ENCODE measurements at places on chromosomes 3 and 15. TPM values are rescaled to one million over a fixed set of nuclear protein-coding genes. Genes with fewer than 3 reads are reported as not detected.

APOD gene
- total RNA-seq: 13.1 TPM

AGBL1 gene
- 0.24 TPM for total RNA-seq

NR2F2 gene
- 35.0 TPM for total RNA-seq

SPATA12 gene
- 0.27 TPM for total RNA-seq

BDH1 gene
- 154 TPM for total RNA-seq

CCDC54 gene
- total RNA-seq: not detected

LSMEM2 gene
- total RNA-seq: not detected

GPR62 gene
- total RNA-seq: not detected

DNA sequence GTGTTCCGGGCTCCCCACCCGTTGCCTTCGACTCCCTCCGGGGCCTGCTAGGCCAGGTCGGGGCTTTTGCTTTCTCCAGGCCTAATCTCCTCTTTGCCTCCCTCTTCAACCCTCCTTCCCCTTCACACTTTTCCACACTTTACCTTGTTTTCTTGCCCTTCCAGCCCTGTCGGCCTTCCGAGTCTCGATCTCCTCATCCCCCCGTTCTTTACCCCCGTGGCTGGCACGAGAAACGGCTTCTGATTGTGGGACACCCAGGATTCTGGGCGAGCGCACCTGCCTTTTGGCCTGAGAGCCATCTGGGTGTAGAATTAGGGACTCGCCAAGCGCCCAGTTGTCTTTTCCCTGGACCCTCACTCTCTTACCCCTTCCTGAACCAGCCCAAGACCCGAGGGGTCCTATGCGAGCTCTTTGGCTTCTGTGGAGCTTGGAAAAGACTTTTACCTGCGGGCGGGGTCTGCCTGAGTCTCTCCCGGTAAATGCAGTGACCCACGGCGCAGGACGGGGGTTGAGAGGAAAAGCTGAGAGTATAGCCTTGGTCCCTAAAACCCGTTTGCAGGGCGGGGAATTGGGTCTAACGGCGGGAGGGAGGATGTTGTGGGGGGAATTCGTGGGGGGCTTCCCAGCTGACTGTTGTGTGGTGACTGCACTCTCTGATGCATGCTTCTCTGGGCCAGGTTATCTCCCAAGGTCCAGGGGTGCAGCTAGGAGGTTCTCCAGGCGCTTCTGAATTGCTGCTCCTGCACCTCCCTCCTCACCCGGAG lies 5.5 kb upstream of the ONECUT1 start:
- DNase-seq: no peak

- no peak for DNase-seq
Measured at GRCh38 chr3:167691366-167691765, 37.6 kb upstream of the WDR49 start.

GRCh38 chr15:73946795-73947370 lies 20.6 kb downstream of the LOXL1 start:
- DNase-seq: no peak

DNA sequence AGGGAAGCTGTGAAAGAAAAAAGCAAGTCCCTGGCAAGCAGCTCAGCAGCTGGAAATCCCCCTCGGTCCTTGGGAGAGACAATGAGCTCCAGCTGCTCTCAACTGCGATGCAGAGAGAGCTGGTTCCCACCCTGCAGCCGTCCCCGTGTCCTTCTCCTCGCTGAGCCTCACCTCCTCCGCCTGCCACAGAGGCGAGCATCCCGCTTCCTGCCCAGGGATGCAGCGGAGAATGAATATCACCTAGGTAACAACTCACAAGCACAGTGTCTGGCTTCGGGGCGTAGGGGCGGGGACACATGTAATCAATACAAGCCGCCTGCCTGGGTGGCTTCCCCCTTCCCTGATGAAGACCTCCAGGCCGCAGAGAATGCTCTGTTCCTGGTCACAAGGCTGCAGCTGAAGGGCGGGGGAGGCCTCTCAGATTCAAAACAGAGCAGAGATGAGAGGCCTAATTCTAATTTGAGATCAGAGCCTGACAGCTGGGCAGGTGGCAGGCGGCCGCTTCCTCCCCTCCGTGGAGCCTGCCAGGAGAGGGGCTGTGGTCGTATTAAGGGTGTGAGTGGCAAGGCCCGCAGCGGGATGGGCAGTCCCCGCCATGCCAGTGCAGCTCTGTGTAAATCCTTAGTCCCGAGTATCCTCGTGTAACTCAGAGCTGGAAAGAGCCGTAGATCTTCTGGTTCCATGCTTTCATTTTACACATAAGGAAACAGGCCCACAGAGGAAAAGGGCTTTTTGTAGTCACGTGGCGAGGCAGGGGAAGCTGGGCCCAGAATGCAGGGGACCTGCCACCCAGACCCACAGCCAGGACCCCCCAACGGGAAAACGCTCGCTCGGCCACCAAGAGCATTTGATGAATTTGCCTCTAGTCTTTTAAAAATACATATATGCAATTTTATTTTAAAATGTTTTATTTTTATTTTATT lies 24.3 kb downstream of the ZDHHC19 start:
- DNase-seq: no peak

DNA sequence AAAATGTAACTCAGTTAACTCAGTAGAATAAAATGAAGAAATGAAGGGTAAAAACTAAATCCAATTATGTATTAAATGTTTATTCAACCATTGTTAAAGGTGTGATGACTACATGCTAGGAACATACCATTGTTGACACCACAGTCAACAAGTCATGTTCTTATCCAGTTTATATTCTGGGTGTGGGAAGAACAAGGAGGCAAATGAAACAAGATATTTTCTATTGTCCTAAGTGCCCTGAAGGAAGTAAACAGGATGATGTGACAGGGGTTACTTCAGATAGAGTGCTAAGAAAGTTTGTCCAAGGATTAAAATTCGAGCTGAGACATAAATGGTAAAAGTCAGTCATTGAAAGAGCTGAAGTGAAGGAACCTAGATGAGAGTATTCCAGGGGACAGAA lies 13.1 kb downstream of the AP3S2 start:
- DNase-seq: no peak

GRCh38 chr15:27598251-27599009 lies 500.7 kb downstream of the OCA2 start:
- DNase-seq: no peak

GRCh38 chr3:94862703-94863102 lies 799.8 kb downstream of the NSUN3 start:
- no peak for DNase-seq

DNA sequence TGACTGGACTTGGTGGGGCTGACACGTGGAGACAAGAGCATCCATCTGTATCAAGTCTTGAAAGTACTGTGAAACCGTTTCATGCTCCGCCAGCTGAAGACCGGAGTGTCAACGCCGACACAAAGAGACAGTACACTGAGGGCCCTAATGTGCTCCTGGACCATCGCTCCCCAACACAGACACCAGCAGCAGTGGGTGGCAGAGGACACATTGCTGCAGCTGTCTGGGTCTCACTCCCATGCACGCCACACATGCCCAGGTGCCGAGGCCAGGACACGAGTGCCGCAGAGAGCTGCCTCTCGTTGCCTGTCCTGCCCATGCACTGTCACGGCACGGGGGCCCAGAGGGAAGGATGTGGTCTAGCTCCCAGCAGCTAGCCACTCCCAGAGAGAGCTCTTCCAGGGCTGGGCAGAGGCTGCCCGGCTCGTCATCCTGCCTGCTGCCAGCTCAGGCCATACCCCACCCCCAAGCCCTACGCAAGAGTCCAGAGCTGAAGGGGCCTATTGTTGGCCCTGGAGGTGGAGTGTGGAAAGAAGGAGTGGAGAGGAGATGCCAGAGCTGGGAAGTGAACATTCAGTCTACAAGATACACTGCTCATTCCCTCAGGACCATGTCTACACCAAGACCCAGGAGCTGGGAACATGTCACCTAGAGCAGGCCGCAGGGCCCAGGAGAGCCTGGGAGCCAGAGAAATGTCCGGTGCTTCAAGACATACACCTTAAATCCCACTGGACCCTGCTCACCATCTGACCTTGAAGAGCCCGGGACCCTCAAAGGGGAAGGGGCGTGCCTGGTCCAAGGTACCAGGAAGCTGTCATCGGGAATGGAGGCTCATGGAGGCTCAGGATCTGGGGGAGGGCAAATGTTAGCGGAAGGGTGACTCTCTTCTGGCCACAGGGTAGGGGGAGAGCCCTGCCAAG lies 7.7 kb downstream of the TNK2 start:
- DNase-seq: no peak

GRCh38 chr15:70892912-70893560 lies 410 bp downstream of the LRRC49 start:
- no peak for DNase-seq

DNA sequence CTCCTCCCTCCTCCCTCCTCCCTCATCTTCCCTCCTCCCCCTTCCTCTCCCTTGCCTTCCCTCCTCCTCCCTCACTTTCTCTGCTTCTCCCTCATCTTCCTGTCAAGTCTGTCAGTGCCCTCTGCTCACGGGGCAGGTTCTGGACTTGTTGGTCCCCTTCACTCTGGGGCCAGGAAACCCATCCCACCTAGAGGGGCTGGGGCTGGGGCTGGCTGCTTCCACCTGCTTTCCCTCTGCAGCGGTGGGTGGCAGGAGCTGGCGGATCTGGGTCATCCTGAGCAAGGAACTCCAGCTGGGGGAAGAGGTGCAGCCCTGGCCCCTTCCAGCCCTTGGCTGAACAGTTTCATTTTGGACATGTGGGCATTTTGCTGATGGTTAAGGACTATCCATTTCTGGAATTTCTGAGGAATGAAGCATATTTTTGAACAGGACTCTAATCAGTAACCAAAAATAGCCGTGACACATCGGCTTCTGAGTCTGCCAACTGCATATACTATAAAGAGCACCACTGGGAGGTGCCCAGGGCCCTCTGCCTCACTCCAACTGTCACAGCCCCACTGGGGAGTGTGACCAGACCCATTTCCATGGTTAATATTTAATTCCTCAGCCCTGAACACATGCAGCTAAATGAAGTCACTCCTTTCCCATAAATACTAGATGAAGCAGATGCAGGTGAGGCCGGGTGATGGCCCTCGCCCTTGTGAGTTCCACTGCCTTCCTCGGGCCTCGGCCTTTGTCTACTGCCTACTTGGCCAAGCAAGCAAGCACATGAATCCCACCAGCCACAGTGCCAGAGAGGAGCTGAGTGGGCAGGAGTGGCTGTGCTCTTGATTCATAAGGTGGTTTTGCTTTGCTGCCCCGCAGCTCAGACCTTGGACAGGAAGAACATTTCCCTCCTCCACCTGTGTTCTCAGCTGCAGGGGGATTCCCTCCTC lies 39.8 kb downstream of the CHDH start:
- DNase-seq: peak; percentile 72

DNA sequence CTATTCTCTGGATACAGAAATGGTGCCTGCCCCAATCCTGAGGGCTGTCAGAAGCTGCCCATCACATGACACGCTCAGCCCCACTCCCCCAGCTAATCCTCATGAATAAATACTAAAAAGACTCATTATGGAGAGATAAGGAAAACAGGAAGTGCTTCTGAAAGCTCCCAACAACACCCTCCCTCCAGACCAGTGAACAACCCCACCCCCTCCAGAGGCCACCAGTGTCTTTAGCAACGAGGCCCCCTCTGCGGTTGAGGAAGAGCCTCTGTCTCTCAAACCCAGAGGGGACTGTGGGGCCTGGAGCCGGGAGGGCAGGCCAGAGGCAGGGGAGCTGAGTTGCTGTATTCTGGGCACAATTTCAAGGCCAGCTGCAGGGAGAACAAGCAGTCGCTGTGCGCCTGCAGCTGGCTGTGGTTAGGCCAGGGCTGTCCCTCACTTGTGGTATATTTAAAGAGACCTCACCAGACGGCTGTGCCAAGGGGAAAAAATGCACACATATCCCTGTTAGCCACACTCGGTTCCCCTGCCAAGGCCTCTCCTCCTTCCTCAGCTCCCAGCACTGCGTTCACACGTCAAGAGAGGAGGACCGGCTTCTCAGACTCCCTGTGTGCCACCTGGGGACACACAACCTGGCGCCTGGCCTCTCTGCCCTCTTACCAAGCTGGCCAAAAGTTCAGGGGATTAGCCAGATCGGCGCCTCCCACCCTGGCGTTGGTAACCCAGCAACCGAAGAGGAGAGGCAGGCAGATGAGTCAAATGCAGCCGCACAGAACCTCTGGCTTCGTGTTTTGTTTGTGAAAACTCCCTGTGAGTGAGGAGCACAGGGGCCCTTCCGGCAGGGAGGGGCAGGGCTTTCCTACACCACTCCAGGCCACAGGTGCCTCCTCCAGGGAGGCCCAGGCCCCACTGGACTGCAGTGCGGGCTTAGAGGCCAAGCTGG lies 101.2 kb upstream of the ETV5 start:
- peak; percentile 29 for DNase-seq

DNA sequence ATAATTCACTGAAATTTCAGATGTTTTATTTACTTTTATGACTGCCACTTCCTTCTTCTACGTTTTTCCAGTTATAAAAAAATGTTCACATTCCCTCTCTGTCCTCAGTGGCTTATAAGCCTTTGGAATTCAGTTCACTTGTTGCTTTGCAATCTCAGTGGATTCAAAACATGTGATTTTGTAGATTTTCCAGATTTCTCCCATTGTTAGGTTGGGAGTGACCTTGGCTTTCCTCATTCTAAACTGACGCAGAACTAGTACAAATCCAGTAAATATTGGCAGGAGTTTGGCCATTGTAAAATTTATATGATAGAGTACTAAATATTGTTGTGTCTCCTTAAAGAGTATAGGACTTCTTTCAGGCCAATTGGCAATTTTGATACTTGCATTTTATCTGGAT lies 812.3 kb upstream of the ROBO1 start:
- no peak for DNase-seq

All from colonic mucosa (tissue), 4 donors.